ENCODE measurements at places on chromosomes 12 and 14.

DNA sequence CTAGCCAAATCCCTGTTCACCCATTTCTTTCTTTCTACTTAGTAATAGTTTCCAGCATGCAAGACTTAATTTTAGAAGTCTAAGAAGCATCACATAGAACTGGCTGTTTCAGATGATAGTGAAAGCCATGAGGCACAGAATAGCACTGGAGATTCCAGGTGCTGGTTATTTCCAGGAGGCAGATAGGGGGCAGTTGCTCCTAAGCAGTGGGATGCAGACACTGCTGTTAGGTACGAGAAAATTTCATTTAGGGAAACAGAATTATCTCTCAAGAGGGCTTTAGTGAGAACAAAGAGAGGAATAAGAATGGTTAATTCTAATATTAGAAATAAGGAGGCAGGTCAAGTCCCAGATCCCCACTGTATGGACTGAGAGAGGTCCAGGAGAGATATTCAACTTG, 3.6 kb upstream of the MDGA2 start:
- no peak for DNase-seq

GRCh38 chr14:77043177-77043983, 14.9 kb upstream of the IRF2BPL start:
- DNase-seq: peak; percentile 54

- no peak for DNase-seq
These were observed 49.4 kb downstream of the CCNK start for GRCh38 chr14:99530407-99531155.

DNA sequence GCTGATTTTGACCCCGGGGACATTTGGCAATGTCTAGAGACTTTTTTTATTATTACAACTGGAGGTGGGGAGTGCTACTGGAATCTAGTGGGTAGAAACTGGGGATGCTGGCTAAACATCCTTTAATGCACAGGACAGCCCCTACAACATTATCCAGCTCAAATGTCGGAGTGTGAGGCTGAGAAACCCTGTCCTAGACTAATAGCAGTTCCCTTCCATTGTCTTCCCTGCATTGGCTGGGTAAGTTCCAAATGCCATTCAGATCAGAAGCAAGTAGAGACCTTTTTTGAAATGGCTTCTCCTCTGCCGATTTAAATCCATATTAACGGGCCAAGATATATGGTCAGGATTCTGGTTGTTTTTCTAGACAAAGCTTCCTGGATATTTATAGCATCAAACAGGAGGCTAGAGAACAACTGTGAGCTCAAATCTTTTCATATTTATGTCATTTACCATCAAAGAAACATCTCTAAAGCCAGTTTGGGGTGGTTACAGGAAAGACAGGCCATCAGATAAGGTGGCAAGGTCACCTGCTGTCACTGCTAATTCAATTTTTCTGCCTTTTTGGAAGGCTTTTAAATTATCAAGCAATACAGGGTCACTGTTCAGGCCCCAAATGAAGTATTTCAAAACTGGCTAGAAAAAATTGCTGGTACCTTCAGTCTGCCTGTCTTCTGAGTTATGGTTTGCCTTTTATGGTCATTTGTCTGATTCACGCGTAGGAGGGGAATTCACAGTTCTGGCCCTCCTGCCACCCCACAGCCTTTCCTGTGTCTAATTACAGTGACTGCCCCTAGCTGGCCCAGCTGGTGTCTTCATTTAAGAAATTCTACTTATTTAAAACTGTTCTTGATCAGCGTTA, 20.1 kb upstream of the AKAP5 start:
- peak; percentile 31 for DNase-seq

DNA sequence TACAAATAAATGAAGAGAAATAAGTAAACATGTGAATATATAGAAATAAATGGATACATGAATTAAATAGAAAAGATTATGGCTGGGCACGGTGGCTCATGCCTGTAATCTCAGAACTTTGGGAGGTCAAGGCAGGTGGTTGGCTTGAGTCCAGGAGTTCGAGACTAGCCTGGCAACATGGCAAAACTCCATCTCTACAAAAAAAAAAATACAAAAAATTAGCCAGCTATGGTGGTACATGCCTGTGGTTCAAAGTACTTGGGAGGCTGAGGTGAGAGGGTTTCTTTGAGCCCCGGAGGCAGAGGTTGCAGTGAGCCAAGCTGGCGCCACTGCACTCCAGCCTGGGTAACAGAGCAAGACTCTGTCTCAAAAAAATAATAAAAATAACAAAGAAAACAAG, 5.1 kb upstream of the CLEC7A start:
- DNase-seq: no peak

GRCh38 chr12:54740882-54741281, 92.7 kb upstream of the DCD start:
- no peak for DNase-seq

GRCh38 chr14:61893371-61893940, 131.2 kb downstream of the SNAPC1 start:
- no peak for DNase-seq

DNA sequence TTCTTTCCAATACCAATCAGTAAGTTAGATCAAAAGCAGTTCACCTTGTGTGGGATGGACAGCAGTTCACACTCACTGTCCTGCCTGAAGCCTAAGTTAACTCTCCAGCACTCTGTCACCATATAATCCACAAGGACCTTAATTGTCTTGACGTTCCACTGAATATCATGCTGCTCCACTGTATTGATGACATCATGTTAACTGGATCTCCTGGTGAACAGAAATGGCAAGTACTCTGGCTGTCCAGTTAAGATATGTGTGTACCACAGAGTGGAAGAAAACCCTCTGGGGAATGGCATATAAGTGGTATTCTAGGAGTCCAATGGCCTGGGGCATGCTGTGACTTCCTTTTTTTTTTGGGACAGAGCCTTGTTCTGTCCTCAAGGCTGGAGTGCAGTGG, 16.2 kb downstream of the CDKL1 start:
- DNase-seq: no peak

DNA sequence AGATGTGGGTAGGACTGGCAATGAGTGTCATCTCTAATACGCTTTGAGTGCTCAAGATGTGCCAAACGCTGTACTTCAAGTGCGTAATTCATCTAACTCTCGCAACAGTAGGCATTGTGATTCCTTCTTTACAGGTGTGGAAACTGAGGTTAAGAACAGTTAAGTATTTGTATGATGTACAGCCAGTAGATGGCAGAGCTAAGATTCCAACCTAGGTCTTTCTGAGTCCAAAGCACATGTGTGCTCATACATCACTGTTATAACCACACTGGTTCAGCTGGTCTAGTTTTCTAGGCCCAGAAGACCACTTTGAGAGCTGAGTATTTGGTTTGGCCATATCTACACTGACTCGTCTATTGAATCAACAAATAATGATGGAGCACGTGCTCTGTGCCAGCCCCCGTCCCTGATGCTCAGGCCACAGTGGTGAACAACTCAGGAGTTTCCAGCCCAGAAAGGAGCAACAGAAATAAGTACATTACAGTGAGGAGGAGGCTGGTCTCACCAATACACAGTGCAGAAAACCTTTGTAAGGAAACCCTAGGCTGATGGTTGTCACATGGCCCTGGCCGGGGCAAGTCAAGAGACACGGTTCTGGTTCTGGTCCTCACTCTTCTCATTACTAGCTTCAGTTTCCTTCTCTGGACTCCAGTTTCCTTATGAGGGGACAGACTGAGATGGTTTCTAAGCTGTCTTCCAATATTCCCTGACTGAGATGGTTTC, 69.3 kb upstream of the SCN8A start:
- no peak for DNase-seq

DNA sequence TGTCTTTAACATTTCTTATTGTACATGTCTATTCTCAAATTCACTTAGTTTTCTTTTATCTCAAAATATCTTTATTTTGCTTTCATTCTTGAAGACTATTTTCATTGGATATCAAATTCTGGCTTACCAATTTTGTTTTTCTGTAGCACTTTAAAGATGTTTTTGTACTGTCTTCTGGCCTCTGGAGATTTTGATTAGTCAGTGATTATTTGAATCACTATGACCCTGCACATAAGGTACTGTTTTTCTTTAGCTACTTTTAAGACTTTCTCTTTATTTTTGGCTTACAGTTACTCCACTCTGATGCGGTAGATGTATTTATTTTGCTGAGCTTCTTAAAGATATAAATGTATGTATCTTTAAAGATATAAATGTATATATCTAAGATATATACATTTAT, 49.6 kb downstream of the MYRFL start:
- DNase-seq: no peak

All from stimulated activated CD4-positive, alpha-beta T cell treated with anti-CD3 and anti-CD28 coated beads, TNF-alpha, amount 100 ng/mL, for 24 hours (primary cell).